ENCODE measurements at places on chromosomes 3 and 15.

DNA sequence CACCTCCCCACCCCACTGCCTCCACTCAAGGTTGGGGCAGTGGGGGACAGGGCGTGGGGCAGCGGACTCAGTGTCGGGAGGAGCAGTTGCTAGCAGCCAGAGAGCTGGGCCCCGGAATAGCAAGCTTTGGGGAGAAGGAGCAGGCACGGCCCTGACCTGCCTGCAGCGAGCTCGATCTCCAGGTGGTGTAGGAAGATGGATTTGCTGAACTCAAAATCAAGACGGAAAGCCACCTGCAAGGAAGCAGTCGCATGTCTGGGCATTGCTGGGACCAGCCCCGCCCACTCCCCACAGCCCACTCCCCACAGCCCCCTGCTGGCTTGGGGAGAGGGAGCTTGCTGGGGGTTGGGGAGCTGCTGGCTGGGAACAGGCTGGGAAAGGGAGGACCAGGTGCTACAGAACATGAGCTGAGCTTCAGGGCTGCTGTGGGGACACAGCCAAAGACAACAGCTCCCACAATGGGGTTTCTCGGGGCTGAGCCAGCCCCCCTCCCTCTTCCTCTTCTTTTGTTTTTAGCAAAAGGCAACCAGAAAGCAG lies 38.0 kb downstream of the FEM1B start:
- no peak for DNase-seq

DNA sequence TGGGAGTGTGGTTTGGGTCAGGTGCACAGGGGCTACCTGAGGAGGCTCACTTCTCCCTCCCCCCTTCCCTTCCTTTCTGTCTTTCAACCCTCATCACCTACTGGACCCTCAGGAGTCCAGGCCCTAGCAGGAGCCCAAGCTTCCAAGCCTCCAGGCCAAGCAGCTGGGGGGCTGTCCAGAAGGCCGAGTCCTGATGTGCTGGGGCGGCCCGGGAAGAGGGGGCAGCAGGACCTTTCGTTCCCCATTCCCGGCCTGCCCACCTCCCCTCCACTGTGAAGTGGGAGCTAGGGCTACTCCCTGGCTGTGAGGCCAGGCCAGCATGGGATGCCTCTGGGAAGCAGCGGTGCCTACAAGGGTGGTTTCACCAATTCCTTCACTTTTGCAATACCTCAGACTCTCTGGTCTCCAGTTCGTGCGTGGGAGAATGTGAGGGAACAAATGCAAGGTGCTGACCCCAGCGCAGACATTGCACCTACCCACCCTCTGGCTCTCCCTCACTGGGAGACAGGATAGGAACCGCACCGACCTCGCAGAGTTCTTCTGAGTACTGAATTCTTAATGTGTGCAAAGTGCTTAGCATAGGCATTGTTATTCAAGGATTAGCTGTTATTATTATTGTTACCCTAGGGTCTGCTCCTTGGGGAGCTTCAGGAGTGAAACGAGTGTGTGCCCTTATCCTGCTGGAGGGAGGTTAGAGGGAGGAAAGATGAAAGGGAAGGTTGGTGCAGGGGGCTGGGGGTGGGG lies 2.5 kb downstream of the EPHB3 start:
- DNase-seq, result no peak

- no peak for DNase-seq
Measured at GRCh38 chr3:188179006-188179966, 25.3 kb downstream of the LPP start.

DNA sequence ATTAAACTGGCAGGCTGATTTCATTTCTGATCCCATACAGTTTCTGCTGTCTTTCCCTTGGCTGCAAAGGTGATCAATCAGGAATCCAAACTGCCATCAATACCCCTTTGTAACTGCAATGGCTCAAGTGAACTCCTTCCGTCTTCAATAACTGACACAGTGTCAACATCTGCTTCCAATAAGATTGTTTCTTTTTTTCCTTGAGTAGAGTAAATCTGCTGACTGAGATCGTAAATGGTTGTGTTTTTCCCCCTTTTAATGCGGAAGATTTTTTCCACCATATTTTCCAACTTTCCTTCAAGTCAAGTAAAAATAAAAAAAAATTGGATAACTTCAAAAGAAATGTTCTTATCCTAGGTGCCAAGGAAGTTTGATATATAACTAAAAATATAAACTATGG lies 48.7 kb downstream of the VGLL3 start:
- no peak for DNase-seq

GRCh38 chr15:69531665-69532027 lies 79.0 kb downstream of the RPLP1 start:
- DNase-seq, result no peak

DNA sequence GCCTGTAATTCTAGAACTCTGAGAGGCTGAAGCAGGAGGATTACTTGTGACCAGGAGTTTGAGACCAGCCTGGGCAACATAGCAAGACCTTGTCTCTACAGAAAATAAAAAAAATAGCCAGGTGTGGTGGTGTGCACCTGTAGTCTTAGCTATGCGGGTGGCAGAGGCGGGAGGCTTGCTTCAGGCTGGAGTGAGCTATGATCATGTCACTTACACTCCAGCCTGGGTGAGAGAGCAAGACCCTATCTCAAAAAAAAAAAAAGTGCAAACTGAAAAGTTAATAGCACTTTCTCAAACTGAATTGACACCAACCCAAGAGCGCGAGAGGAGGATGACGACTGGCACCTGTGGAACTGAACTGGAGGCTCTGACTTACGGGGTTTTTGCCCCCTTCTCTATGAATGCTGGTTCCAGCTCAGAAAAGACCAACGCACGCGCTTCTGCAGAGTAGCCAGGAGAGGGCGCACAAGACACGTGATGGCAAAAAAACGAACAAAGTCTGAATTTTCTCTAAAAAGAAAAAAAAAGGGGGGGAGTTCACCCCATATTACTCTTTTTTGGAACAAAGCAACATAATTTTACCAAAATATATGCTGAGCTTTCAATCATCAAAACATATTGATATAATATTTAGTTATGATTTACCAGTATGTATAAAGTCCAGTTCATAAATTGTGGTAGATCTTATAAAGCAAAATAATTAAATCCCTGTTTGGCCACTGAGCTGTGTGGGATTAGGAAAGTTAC lies 23.7 kb downstream of the CFAP92 start:
- peak; percentile 23 for DNase-seq

DNA sequence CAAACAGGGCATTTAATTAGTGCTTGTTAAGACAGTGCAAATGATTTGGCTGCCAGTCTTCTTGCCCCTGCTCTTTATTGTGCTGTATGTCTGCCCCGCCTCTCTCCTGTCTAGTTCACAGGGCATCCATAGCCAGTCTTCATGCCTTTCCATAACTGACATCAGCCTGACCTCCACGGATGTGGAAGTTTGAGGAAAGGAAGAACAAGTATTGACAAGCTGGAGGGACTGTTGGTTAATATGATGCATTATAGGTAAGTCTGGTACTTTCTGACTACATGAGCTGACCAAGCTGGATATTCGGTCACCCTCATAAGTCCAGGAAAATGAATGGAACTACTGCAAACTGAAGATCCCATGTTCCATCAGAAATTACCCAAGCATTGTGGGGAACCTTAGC lies 325.9 kb downstream of the TIGIT start:
- no peak for DNase-seq

- DNase-seq, result no peak
Measured at GRCh38 chr15:27844018-27844666, 255.0 kb downstream of the OCA2 start.

GRCh38 chr3:138949445-138950005 lies 2.5 kb downstream of the FOXL2NB start:
- no peak for DNase-seq
